ENCODE measurements at places on chromosomes 1 and 21.

GRCh38 chr1:218674280-218674773, 329.2 kb downstream of the TGFB2 start:
- DNase-seq, result peak; percentile 33

DNA sequence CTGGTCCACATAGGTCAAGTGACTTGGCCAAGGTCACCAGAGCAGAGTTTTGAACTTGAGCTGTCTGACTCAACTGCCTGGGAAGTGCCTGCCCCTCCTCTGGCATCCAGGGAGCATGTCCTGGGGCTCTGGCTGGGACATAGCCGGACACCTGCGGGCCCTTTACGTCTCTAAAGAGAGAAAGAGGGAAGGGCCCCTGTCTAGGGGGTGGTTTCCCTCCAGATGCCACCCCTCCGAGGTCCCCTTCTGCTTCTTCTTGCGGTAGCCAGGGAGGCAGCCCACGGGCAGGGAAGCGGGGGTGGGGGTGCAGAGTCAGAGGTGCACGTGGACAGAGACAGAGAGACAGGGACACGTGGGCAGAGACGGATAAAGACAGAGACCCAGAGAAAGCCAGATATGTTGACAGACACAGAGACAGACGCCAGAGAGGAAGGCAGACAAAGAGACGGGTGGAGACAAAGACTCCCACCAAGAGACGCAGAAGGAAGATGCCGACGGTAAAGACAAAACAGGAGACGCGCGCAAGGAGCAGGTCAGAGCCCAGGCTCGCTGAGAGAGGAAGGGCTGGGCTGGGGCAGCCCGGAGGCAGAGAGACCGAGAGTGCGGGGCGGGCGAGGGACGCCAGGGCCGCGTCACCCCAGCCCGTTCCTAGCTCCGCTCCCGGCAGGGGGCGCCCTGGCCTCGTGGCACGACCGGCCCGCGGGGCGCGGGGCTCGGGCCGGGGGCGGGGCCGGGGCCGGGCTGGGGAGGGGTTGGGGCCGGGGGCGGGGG, 458 bp upstream of the ALPL start:
- no peak for DNase-seq

- no peak for DNase-seq
Observed at GRCh38 chr1:29753771-29754572, 517.6 kb downstream of the PTPRU start.

- no peak for DNase-seq
Observed at GRCh38 chr1:230189341-230189740, 122.3 kb downstream of the GALNT2 start.

GRCh38 chr21:25244735-25245134, 362.5 kb downstream of the MRPL39 start:
- no peak for DNase-seq

GRCh38 chr1:212713465-212714136, 14.0 kb upstream of the BATF3 start:
- no peak for DNase-seq

- DNase-seq, result no peak
Observed at GRCh38 chr1:159802111-159802510, at the start of gene FCRL6. Gene FCRL6, plus strand, starts transcription at chr1:159802360. Its CDS starts 65 bp downstream, at chr1:159802425.

DNA sequence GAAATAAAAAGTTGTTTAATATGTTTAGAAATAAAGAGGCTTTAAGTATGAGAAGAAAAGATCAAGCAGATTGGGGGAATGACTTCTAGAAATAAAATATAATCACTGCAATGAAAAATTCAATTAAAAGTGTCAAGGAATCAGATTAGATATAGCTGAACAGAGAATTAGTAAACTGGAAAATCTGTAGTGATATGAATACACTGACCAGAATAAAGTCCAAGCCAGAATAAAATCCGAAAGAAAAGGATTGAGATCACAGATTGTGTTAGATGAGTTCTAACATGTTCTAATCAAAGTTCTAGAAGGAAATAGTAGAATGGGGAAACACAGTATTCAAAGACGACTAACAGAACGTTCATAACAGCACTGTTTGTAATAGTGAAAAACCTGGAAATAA, 73.1 kb upstream of the C1orf105 start:
- no peak for DNase-seq

GRCh38 chr1:241992734-241993133, 6.2 kb downstream of the MAP1LC3C start:
- no peak for DNase-seq

DNA sequence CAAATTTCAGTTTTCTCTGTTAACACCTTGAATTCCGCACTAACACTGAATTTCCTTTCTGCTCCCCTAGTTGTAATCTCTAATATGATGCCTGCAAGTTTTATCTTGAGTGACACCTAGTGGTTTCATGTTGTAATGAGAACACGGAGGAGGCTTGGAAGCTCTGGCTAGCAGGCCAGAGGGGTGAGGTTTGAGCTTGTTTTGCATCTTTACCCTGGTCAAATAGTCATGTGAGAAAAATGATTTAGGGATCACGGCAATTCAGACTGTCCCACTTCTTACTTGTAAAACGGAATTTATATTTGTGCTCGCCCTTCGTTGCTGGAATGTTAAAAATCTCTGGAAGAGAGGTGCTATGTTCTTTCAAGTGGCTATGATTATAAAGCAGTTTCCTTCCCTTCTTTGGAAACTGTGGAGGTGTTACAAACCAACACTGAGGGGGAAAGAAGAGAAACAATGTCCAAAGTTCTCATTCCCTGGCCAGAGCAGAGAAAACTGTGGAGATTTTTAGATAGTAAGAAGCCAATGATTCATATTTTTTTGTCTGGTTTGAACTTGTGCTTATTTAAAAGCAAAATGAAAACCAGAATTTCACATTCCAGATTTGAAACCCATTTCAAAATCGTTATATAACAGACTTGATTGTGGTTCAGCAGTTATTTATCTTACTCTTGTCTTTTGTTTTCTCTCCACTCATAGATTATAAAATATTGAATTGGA, 5.3 kb upstream of the MROH9 start:
- DNase-seq, result peak; percentile 34

DNA sequence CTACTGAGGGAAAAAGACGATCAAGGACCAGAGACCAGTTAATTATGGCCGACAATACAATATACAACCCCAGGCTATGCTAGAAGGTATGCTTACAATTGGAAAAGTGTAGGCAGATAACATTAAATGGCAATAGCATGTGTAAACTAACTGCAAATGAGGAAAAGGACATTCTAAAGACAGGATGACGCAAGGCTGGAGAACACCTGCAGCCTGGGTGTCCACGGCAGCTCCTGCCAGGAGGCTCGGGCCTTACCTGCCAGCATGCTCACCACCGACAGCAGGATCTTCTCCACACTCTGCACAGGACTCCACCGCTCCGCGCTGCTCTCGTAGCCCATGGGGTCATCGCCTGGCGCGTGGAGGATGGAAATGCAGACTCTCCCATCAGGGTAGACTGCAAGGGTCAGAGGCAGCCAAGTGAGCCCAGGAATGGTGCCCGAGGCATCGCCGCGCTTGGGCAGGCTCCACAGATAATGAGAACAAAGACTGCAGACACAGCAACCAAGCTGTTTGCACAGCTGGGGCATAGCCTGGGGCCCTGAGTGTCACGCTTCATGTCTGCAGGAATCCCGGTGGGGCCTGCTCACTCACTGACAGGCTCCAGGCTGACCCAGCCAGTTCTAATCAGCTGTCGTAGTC, 28.2 kb downstream of the UBE2G2 start:
- DNase-seq, result no peak

DNA sequence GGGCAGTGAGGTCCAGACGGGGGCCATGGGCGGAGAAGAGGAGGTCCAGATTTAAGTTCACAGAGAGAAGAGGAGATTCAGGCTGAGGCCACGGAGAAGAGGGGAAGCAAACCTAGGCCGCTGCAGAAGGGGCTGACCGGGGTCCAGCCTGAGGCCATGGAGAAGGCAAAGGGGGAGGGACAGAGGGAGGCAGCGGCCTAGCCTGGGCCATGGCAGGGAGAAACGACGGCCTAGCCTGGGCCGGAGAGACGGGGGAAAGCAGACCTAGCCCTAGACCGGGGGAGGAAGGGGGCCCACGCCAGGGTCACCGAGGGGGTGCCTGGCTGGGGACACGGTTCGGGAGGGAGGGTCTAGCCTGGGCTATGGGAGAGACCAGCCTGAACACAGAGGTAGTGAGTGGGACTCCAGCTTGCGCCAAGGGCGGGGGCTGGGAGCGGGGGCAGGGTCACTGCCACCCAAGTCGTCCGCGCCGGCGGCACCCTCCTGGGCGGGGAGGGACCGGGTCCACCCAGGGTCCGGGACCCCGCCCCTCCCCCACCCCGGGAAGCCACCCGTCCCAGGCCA, 459 bp downstream of the CAPZB start:
- DNase-seq, result no peak

- no peak for DNase-seq
Observed at GRCh38 chr1:10208537-10208936, 1.8 kb upstream of the KIF1B start.

DNA sequence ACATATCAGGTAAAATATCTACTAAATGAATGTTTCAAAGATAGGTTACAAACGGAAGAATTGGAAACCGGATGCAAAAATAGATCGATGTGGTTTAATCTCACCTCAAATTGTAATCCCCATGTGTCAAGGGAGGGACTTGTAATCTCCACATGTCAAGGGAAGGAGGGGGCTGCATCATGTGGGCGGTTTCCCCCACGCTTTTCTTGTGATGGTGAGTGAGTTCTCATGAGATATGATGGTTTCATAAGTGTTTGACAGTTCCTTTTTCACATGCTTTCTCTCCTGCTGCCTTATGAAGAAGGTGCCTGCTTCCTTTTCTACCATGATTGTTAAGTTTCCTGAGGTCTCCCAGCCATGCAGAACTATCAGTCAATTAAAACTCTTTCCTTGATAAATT, 408.7 kb upstream of the TMPRSS15 start:
- DNase-seq, result no peak
